Smooth muscle cell of the umbilical artery (primary cell): ENCODE measurements at places on chromosomes 7 and 10. TPM values are rescaled to one million over a fixed set of nuclear protein-coding genes. Genes with fewer than 3 reads are reported as not detected.

BAIAP2L1 gene
- total RNA-seq, result 3.0 and 5.2 TPM in 2 replicates

SPDYE16 gene
- 0.05 TPM in 1 of 2 replicates, not detected in the other for total RNA-seq

HMX2 gene
- not detected in 2 replicates for total RNA-seq

GIMAP4 gene
- 0.23 and 0.59 TPM in 2 replicates for total RNA-seq

GPR37 gene
- total RNA-seq, result 0.23 and 0.30 TPM in 2 replicates

CYP2C19 gene
- not detected in 2 replicates for total RNA-seq

HIPK2 gene
- total RNA-seq, result 12.5 and 35.9 TPM in 2 replicates

FAM25C gene
- not detected in 2 replicates for total RNA-seq

EPHA1 gene
- 0.09 TPM in 1 of 2 replicates, not detected in the other for total RNA-seq

PTPN20 gene
- total RNA-seq, result 0.59 and 2.4 TPM in 2 replicates

ZCWPW1 gene
- 1.1 and 1.2 TPM in 2 replicates for total RNA-seq

HGF gene
- 31.6 and 83.4 TPM in 2 replicates for total RNA-seq
